AG04449 (cell line): ENCODE measurements at places on chromosomes 13 and 19.
A peak's percentile ranks its signal among the peaks of the same experiment; 100 is the strongest.

- DNase-seq, result no peak
Observed at GRCh38 chr19:35395382-35396199, 24.7 kb downstream of the GPR42 start.

- DNase-seq, result no peak
Observed at GRCh38 chr13:75369981-75370380, 112.0 kb downstream of the TBC1D4 start.

DNA sequence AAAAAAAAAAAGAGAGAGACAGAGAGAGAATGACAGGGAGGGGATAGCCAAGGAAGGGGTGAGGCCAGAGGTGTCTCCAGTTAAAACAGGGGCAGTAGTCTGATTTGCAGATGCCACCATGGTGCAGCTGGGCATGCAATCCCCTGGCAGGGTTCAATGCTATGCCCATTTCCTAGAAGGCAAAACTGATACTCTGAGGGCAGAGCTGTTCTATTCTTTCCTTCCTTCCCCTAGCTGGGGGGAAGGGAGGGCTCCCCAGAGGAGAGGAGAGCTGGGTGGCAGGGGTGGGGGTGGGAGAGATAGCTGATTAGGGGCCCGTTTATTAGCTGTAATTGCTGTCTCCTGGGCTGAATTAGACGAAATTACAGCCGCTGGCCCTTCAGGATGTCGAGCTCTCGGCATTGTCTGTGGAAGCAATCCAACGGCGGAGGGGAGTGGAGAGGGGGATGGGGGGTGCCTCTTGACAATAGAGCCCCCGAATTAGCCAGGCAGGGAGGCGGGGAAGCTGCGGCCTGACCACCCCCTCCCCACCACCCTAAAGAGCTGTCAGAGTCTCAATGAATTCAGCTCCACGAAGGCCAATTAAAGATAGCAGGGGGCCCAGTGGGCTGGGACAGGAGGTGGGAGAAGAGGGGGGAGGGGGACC, 14.4 kb upstream of the DPP9 start:
- DNase-seq, result no peak

GRCh38 chr19:23285948-23286347, 35.8 kb upstream of the ZNF724 start:
- no peak for DNase-seq

DNA sequence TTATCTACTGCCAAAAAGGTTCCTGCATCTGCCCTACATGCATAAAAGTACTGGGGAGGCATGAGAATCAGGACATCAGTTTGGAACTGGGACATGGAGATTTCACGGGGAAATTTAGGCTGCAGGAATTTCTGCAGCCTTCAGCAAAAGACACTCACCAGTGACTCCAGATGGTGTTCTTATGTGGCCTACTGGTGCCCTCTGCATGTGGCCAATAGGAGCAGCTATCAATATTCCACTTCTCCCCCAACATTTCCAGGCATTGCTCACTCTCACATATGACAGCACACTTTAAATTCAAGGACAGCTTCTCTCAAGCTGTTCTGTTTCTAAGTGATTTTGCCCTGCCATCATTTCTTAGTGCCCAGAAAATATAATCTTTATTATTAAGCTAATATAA, 570.5 kb upstream of the ARGLU1 start:
- DNase-seq, result no peak

DNA sequence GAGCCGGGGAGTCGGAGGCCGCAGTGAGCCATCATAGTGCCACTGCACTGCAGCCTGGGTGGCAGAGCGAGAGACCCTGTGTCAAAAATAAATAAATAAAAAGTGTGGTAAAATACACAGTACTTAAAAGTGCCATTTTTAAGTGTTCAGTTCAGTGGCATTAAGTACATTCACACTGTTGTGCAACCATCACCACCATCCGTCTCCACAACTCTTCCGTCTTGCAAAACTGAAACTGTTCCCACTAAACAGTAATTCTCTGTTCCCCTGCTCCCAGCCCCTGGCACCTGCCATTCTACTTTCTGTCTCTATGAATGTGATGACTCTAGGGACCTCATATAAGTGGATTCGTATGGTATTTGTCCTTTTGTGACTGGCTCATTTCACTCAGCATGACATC, 13.3 kb downstream of the SLC25A42 start:
- no peak for DNase-seq

DNA sequence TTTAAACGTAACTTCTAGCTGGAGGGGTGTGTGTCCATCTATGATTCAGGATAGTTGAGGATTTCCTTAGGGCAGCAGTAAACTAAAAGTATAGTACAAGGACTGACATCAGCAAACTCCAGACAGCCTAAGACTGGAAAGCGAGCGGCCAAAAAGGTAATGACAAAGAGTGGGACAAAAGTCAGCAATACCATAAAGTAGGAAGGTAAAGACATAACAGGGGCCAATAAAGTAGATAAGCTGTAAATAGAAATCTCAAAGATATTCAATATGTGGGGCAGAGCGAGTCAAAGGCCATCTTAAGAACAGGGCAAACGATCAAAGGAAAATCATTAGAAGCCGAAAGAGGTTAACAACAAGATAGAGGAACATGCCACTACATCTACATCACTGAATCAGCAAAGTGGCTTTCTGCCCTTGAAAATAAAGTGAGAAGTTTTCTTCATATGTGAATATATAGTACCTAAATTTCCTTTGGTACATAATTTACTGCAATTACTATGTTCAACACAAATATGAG, 167.2 kb downstream of the DIAPH3 start:
- no peak for DNase-seq

DNA sequence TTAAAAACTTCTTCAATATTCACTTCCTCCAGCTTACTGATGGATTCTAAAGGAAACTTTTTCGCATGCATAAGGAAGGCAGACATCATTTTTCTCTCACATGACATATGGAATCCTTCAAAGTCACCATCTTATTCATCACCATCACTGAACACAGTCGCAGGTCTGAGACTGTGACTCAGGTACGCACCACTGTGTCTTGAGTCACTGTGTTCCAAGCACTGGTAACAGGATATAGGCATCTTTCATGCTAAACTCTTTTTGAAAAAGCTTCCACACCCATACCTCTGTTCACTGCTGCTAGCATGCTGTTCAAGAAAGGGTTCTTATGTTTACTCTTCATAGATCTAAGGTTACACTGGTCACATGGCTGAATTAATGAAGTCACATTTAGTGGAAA, 67.0 kb upstream of the SIAH3 start:
- no peak for DNase-seq

GRCh38 chr19:41919948-41920712, 8.1 kb downstream of the ERFL start:
- no peak for DNase-seq

GRCh38 chr19:39327363-39328045, 6.8 kb upstream of the LRFN1 start:
- no peak for DNase-seq

DNA sequence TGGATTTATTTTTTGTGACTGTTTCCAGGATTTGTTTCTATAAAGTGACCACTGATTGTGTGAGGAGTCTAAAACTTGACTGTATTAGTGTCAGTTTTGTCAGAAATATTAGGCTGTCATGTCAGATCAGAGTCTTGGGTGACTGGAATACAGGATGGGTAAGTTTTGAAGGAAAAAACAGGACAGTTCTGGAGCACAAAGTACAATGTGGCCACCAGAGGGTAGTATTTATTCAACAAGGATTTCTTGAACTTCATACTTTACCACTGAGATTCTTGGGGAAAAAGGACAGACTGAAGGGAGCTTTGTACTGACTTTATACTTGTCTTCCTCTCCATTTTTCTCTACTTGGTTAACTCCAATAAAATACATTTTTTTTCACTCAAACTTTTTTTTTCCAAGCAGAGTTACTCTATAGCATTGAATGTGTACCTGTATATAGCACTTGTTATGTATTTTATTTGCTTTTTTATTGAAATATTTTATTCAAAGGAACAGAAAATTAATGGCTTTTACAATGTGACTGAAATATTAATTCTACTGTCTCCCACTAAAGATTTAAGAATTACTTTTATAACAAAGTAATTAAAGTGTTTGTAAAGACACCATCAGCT, 51.1 kb downstream of the LMO7 start:
- DNase-seq, result no peak

- no peak for DNase-seq
Observed at GRCh38 chr13:20848944-20849343, 53.6 kb downstream of the XPO4 start.

GRCh38 chr13:95642028-95642621, 2.4 kb downstream of the DZIP1 start:
- no peak for DNase-seq

DNA sequence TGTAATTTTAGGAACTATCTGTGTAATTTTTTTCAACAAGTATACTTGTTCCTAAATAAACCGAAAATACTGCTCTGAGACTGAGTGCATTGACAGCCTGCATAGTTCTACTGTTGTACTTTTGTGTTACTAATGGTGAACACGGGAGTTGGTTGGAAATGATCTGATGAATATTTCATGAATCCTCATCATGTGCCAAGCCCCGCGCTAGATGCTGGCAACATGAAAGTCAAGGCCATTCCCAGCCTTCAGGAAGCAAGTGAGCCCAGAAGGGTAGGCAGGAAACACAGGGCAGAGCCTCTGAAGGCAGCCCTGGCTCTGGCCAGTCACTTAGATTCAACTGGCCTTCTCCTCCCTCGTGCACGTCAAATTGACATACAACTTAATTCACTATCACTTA, 106.1 kb downstream of the ABCC4 start:
- no peak for DNase-seq

GRCh38 chr19:49570997-49571676, 9.2 kb downstream of the NOSIP start:
- DNase-seq, result no peak

- DNase-seq, result no peak
Observed at GRCh38 chr13:95642999-95643398, 1.5 kb downstream of the DZIP1 start.

DNA sequence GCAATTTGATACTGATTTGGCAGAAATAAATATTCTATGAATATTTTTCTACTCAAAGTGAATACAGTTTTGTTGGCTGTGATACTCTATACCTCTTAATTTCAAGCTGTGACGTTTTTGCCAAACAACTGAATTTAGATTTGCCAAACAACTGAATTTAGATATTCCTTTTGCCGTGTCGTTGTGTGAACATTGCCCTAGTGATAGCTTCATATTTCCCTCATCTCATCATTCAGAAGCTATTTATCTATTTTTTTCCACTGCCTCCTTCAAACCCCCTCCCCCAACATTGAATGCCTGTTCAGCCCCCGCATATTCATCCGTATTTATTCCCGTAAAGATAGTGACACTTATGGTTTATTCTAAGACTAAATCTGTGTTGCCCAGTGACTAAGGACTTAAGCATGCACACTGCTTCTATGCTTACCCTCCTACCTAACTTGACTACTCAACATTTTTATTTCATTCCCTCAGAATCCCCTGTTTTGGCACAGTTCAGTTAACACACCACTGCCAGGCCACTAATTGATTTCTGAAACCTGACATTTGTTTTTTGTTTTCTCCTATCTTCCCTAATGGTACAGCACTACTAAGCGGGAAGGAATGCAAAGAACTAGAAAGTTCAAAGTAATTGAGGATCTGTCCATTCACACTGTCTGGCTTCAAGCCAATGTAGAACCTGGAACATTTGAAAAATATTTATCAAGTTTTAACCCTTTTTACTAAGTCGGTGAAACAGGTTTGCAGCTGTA, 2.8 kb upstream of the KLF5 start:
- peak; percentile 24 for DNase-seq

DNA sequence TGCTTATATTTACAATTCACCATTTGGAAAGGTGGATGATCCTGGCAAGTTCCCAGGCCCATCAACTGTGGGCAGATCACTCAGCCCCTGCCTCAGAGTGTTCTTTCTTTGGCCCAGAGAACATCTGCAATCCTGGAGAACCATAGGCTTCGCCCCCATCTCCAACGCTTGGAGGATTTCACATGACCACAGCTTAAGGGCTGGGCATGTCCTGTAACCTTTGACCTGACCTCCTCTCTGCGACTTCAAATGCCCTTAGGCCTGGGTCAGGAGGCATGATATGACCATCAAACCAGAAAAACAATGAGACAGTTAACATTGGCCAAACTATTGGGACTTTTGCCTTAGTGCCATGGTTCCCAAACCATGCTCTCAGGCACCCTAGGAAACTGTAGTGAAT, 7.2 kb upstream of the MBNL2 start:
- no peak for DNase-seq
